ENCODE measurements at places on chromosomes 7 and 10.

DNA sequence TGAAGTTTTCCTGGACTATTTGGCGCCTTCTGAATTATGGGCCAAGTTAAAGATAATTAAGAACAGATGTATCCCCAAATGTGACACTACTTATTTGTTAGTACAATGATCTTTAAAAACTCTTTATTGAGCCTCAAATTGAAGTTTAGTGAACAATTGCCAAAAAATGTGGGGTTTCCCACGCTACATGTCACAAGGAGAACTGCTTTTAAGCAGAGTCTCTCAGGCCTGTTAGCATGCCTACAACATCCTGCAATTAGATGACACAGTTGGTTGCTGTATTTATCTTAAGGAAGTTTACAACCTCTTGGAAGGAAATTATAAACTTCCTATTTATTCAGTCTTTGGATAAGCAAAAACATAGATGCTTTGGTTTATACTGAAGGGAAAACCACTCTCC lies 733.0 kb downstream of the TNS3 start:
- DNase-seq = no peak

DNA sequence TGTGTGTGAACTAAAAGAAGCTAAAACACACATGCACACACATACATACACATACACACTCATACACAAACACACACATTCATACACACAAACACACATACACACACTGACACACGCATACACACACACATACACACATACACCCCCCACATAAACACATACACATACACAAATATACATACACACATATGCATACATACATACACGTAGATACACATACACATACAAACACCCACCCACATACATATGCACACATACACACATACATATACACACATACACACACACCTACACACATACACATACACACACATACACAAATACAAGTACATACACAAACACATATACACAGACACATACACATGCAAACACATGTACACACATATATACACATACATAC lies 28.0 kb downstream of the SLC18A2 start:
- DNase-seq = no peak

DNA sequence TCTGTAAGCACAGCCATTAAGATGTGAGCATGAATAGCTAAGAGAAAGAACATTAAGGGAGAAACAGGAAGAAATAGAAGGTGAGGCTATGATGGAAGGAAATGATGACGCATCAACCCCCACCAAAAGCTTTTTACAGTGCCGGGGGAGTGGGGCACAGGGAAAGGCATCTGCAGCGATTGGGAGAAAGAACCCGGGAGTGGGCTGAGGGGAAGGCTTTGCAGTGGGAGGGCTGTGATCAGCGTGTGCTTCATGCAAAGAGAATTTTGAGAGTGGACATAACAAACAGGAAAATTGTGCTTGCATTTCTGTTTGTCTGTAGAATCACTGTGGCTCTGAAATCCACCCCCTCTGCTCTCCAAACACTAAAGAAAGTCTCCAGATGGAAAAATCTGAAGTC lies 250.8 kb downstream of the KCNMA1 start:
- no peak for DNase-seq

DNA sequence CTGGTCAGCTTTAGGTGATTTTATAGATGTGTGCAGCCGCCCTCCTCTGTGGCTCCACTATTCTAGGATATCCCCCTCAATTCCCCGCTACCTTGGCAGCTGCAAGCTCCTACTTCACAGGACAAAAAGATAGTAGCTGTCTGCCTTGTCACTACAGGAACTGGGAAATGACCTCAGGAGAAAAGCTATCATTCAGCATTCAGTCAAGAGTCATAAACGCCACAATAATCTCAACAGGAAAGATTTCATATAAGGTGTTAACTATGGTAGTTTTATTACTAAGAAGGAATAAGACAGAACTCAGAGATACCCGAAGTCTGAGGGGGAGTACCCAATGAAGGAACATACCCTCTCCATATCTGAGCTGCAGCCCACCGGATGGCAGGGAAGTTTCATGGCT lies 63.9 kb downstream of the CRPPA start:
- no peak for DNase-seq

DNA sequence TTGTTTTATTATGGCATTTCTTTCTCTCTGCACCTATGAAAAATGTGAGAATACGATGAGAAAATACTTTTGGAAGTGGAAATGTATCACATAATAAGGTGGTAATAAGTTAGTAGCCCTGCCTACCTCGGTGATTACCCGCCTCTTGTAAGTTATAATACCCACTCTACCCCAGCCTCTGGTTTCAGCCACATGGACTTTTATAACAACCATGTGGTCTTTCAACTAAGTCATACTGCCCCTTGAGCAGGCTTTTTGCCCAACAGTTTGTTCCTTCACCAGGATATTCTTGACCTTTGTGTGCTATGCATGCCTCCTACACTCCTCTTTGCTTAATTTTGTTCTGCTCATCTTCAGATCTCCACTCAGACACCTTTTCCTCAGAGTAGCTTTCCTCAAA lies 470.6 kb upstream of the ZWINT start:
- DNase-seq = no peak

- no peak for DNase-seq
Measured at GRCh38 chr7:158067219-158067930, 520.2 kb downstream of the PTPRN2 start.

DNA sequence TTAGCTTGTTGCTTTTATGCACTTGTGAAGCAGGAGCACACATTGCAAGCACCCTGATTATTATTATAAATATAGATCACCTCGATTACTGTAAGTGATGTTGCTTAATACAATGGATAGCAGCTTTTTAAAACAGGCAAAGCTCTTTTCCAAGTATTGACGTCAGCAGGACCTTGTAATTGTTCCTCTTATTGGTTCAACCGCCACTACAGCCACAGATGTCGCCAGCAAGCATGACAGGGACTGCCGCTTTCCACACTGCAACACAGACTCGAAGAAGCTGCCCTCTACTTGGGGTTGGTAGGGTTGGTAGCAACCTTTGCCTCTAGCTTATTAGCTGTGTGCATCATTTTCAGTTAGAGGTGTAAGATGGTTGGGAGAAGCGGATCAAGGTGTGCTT lies 167.6 kb downstream of the ZNF365 start:
- DNase-seq = no peak

- no peak for DNase-seq
Measured at GRCh38 chr7:116445447-116446211, 53.9 kb upstream of the CAV2 start.

DNA sequence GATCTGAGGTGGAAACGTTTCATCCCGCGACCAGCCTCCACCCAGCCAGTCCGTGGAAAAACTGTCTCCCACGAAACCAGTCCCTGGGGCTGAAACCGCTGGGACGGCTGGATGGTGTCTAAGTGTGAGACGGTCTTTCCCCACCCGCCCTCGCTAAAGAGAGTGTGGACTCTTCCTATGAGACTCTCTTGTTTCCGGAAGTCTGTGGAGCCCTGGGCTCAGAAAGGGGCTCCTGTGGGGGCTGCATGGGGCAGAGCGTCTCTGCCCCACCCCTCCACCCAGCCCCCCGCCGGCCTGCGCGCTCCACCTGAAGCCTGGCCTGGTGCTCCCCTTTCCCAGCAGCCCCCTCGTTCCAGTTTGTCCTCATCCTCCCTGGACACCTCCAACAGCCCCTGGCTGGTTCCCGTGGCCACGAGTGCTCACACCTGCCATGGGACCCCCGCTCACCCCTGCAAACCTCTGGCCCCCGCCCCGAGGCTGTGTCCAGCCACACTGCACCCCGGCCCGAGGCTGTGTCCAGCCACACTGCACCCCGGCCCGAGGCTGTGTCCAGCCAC lies 28.7 kb downstream of the CFAP46 start:
- DNase-seq = no peak

All from CD4-positive, alpha-beta T cell treated with Interleukin-6 for 4 hours (primary cell).